ENCODE measurements at places on chromosomes 7 and 10.
A peak's percentile ranks its signal among the peaks of the same experiment; 100 is the strongest.

- DNase-seq: no peak
Measured at GRCh38 chr7:69060516-69060915, 537.8 kb upstream of the AUTS2 start.

DNA sequence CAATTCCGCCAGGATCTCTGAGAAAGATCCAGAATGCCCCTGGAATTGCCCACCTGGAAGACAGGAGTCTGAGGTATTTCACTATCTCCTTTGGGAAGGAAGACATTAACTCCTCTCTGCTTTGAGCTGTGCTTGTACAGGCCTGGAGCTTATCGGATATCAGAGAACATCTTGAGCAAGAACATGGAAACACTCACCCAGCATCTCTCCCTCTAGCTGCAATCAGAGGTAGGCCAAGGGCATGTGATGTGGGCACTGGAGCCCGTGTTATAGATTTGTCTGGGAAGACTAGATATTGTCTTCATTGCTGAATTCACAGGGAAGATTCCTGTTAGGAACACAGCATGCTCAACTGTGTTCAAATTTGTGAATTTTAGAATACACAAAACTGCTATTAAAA, 233.9 kb downstream of the PHF14 start:
- DNase-seq: no peak

- no peak for DNase-seq
Measured at GRCh38 chr7:50088463-50089129, 4.5 kb downstream of the ZPBP start.

GRCh38 chr10:97400665-97401454, at the start of gene RRP12:
Gene RRP12 (minus strand): TSS chr10:97401340. CDS start chr10:97401231, 109 bp downstream.
- DNase-seq: peak; percentile 60

DNA sequence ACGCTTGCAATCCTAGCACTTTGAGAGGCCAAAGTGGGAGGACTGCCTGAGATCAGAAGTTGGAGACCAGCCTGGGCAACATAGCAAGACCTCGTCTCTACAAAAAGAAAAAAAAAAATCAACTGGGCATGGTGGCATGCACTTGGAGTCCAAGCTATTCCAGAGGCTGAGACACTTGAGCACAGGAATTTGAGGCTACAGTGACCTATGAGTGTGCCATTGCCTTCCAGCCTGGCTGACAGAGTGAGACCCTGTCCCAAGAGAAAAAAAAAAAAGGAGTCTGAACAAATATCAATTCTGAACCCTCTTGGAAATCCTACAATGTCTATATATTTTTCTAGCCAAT, 126.8 kb upstream of the NRP1 start:
- DNase-seq: no peak

GRCh38 chr7:7820939-7821338, 102.5 kb upstream of the RPA3 start:
- DNase-seq: no peak
